ENCODE measurements at places on chromosomes 12 and 14.

DNA sequence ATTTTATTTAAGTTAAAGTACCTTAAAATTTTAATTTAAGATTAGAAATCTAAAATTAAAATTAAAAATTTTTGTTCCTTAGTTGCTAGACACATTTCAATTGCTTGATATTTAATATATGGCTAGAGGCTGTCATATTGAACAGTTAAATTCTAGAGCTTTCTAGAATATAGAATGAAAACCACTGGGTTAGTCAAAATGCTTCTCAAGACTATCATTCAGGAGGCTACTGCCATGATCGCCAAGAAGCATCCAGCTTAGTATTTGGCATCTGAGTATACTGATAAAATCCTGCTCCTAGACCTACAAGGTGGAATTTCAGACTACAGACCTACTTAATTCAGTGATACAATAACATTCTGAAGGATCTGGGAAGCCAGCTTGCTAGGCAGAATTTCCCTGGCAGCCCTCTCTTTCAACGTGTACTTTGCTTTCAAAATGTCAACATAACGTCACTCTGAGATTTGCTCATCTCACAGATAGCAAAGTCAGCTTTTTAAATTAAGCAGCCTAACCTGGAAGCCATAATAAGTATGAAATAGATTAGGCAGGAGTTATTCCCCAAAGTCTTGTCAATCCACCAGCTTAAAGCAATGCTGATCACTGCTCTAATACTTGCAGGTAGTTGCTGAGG lies 525.8 kb downstream of the FSCB start:
- DNase-seq: no peak

- DNase-seq: no peak
These were observed 7.8 kb downstream of the NEK9 start for GRCh38 chr14:75119056-75119455.

DNA sequence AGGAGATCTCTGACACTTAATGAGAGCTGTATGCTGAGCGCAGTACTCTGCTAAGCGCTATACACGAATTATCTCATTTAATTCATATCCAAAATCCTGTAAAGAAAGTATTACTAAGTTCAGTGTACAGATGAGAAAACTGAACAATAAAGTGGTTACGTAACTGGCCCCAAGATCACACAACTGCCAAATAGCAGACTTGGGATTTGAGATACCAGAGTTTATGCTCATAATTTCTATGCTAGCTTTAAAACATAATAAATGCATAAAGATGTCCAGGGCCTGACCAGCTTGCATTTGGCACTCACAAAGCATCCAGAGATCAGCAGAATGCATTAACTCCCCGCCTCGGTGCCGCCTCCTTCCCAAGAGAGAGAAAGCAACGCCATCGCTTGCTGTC lies 83.2 kb upstream of the PWP1 start:
- no peak for DNase-seq

- no peak for DNase-seq
These were observed 85.5 kb downstream of the STON2 start for GRCh38 chr14:81314443-81315175.

DNA sequence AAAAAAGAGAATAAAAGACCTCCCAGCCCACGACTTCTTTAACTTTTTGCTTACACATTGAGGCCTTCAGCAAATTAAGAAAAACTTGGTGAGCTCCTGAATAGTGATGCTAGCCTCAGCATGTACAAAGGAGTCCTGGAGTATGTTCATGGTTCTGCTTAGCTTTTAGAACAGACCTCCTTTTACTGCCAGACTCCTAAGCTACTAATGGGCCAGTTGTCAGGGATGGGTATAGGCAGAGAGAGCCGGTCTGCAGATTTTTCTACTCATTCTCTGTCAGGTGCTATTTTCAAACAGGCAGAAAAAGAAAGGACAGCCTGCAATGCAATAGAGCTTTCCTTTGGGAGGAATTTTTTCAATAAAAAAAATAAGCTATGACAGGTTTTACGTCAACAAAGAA lies 81.9 kb upstream of the REP15 start:
- no peak for DNase-seq

DNA sequence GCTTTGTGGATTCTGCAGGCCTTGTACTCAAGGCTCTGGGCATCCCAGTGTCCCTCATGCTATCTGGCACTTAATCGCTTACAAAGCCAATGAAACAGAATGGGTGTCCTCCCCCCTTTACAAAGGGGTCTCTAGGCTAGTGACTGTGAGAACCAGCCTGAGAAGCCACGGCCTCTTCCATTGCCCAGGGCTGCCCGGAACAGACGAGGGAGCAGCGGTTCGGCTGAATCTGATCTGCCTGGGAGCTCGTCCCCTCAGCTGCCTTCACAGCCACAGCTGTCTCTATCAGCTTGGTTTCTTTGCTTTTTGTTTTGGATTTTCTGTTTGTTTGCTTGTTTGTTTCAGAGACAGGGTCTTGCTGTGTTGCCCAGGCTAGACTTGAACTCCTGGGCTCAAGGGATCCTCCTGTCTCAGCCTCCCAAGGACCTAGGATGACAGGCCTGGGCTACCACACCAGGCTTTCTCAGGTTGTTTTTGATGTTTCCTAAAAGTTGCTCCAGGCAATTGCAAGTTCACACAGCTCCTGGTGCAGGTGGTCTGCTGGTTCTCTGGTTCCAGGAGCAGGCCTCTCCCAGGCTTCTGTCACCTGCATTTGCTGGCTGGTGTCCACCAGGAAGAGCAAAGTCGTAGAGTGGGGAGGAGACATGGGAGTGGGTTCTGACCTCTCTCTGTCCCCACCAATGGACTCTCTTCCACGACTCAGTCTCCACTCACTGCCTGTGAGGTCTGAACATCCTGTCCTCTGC lies 10.9 kb upstream of the RIN3 start:
- no peak for DNase-seq
